ENCODE measurements at places on chromosomes 5 and 9. TPM values are rescaled to one million over a fixed set of nuclear protein-coding genes. Genes with fewer than 3 reads are reported as not detected.

The ROR2 gene
- 7.7 TPM for total RNA-seq

The PCDHGC5 gene
- 8.1 TPM for total RNA-seq

The P4HA2 gene
- 156 TPM for total RNA-seq

The NFIB gene
- 72.2 TPM for total RNA-seq

The LCNL1 gene
- total RNA-seq = 0.11 TPM

The GARIN3 gene
- not detected for total RNA-seq

The FCN2 gene
- not detected for total RNA-seq

All from articular chondrocyte of knee joint (primary cell).